Kidney epithelial cell (primary cell): ENCODE measurements at places on chromosomes 1 and 21.

DNA sequence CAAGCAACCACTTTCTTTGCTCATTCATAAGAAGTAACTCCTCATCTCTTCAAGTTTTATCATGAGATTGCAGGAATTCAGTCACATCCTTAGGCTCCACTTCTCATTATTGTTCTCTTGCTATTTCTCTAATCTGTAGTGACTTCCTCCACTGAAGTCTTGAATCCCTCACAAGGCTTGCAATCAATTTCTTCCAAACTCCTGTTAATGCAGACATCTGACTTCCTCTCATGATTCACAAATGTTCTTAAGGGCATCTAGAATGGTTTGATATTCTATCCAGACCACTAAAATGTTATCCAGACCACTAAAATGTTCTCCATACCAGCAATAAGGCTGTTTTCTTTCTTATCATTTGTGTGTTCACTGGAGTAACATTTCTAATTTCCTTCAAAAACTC lies 528.1 kb downstream of the DPYD start:
- DNase-seq: no peak

- DNase-seq: no peak
These were observed 69.6 kb upstream of the KRTAP19-8 start for GRCh38 chr21:31107871-31108270.

GRCh38 chr1:34131396-34132160 lies 33.5 kb downstream of the CSMD2 start:
- no peak for DNase-seq

- no peak for DNase-seq
These were observed 194.8 kb downstream of the EIF4G3 start for GRCh38 chr1:20981915-20982314.

DNA sequence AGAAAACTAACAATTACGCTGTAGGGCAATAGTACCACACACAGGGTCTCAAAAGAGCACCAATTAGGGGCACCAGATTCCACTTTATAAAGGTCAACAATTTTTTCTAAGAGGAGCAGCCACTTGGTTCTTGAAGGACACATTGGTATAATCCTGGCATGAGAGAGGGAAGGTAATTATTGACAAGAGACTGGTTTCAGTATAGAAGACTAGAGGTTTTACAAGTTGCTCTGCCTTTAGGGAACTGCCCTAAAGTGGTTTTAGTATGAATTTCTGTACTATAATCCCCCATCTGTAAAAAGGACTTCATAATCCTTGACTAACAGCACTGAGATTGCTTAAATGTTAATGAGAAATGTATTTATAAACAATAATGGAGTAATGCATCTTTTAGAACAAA lies 648.5 kb upstream of the PTBP2 start:
- no peak for DNase-seq

DNA sequence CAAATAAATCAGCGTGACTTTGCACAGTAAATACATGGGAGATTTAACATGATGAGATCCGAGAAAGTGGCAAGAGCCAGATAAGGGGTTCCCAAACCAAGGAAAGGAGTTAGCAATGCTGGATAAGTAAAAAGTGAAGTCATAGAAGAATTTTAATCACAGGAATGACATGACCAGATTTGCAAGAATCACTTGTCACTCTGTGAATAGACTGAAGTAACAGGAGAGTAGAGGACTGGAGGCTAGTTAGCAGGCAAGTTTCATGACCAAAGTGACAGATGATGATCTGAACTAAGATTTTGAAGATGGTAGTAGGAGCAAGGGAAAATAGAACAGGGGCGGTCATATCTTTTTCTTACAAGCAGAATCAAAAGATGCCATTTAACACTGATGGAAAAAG lies 8.4 kb downstream of the CFH start:
- no peak for DNase-seq

DNA sequence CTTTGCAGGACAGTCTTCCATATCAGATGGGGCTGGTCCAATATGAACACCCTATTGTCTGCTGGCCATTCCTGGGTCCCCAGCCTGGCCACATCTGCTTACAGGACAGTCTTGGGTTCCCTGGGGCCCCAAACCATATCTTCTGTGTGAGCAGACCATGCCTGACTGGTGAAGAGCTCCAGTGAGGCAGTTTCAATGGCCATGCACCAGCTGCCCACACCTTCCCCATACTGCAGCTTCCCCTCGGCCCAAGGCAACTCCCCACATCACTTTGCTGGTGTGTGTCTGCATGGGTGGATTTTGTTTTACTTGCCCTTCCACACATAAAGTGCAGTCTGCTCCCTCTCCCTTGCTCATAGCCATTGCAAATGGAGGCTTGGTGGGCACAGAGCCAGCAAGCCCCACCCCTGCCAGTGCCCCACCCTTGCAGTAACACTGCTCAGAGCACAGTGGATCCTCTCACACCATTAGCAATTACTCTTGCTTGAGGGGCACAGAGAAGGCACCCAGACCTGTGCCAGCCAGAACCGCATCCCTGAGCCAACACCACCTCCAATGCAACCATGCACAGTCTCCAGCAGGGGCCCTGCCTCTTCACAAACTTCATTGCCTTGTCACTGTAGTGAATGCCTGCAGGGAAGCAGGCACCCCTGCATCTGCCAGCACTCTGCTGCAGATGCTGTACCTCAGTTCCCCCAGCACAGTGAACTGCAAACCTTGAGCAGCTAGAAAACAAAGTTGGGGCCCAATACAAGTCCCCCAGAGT lies 474.5 kb upstream of the BEND5 start:
- no peak for DNase-seq

DNA sequence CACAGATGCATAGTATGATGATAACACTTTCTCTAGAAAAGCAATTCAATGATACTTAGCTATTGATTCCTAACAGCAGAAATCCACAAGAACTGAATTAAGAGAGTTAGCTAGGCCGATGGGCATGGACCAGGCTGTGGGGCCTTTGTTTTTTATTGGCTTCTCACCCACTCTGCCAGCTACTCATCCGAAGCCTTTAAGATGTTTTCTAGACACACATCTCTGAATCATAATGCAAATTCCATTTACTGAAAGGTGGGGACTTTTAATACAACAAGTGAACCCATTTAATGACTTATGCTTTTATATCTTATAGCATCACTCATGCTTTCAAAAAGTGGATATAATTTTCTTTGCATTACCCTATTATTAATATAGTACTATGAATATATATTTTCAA lies 170.2 kb downstream of the RUNX1 start:
- no peak for DNase-seq

GRCh38 chr1:3190256-3191041 lies 121.4 kb downstream of the PRDM16 start:
- DNase-seq: no peak

GRCh38 chr1:107315652-107316051 lies 174.8 kb downstream of the NTNG1 start:
- no peak for DNase-seq

DNA sequence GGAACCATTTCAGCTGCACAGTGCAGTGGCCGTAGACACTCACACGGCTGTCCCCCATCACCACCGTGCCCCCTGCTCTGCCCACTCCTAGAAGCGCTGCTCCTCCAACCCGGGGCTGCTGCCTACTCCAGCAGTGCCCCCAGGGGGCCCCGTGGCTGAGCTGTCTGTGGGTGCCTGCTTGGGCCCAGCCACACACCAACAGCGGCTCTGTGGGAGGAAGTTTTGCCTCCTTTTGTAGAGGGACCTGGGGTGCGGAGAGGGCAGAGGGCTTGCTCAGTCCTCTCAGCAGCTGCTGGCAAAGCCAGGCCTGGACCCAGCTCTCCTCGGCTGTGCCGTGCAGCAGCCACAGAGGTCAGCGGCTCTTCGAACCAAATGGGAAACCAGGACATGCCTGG lies 11.4 kb upstream of the LRRC3 start:
- DNase-seq: no peak
